Stimulated activated CD8-positive, alpha-beta memory T cell treated with anti-CD3 and anti-CD28 coated beads, Interleukin-7, amount 100 ng/mL, for 1 hour (primary cell): ENCODE measurements at places on chromosomes 13 and 19.

- no peak for DNase-seq
These were observed 69.1 kb downstream of the MTUS2 start for GRCh38 chr13:28889086-28889732.

GRCh38 chr13:95382411-95382810 is 81.2 kb upstream of the ABCC4 start:
- DNase-seq, result no peak

DNA sequence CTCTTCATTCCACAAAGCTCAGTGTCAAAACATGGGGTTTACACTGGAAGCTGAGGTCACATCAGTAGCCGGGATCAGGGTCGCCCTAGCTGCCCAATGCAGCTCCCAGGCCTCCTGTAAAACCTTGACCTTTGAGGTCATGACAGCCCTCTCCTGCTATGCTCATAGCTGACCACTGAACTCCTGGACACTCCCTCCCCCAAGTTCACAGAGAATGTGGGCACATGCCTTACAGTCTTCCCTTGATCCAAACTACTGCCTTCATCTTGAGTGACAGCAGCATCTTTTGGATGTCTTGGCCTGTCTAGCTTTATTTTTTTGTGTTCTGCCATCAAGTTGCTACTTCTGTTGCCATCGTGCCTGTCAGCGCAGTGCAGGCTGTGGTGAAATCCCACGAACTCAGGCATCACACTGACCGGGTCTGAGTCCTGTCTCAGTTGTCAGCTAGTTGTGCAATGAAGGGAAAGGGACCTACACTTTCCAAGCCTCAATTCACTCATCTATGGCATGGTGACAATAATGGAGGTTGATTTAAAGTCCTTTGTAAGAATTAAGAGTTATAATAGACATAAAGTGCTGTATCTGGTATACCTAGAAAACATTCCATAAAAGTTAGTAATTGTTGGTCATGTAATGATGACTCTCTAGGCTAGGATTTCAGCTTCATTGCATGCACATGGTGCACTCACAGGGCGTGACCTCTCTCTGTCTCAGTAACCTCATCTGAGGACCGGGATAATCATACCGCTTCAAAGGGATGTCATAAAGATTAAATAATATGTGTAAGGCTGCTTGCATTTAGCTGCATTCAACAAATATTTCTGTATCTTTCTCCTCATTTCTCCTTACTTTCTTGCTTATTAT is 16.4 kb upstream of the ALOX5AP start:
- DNase-seq, result no peak

GRCh38 chr19:42281146-42281826 is 12.2 kb downstream of the CIC start:
- DNase-seq, result no peak

DNA sequence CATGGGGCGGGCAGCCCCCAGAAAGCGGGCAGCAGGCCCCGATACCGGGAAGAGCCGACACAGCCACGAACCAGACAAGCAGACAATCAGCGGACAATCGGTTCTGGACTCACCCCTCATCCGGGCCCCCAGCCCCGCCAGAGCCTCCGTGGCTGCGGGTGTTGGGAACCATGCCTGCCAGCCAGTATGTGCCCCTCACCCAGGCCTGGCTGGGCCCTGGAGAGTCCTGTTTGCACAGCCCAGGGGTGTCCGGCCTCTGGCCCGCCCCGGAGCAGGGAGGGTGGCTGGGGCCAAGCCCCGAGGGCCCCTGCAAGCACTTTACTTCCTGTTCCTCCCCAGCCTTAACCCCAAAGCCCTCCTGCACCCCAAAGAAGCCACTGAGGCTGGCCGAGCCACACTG is 7.8 kb downstream of the PODNL1 start:
- no peak for DNase-seq

GRCh38 chr19:38035515-38036495 is 128.8 kb downstream of the SIPA1L3 start:
- DNase-seq, result no peak

DNA sequence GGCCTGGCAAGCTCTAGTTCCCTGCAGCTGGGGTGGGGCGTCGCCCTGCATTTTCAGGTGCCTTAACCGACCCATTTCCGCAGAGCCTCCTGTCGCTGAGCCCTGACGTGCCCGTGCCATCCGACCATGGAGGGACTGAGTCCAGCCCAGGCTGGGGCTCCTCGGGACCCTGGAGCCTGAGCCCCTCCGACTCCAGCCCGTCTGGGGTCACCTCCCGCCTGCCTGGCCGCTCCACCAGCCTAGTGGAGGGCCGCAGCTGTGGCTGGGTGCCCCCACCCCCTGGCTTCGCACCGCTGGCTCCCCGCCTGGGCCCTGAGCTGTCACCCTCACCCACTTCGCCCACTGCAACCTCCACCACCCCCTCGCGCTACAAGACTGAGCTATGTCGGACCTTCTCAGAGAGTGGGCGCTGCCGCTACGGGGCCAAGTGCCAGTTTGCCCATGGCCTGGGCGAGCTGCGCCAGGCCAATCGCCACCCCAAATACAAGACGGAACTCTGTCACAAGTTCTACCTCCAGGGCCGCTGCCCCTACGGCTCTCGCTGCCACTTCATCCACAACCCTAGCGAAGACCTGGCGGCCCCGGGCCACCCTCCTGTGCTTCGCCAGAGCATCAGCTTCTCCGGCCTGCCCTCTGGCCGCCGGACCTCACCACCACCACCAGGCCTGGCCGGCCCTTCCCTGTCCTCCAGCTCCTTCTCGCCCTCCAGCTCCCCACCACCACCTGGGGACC is 1.2 kb downstream of the ZFP36 start:
- no peak for DNase-seq

DNA sequence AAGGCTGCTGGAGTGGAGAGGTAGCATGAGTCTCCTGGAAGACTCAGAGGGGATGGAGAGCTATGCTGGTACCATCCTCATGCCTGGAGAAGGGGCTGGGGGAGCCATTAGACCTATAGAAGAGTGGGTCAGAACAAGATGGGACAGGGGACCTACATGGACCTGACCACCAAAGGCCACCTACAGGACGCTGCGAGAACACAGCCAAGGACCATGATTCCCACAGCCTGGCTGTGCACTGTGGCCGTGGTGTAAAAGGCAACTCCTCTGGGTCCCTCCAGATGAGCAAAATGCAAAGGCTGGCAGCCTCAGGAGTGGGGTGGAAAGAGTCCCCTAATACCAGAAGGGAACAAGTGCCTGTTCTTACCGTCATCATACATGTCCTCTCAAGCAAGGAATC is 216.2 kb downstream of the SLC7A1 start:
- no peak for DNase-seq

GRCh38 chr13:46079770-46080169 is 25.1 kb downstream of the CPB2 start:
- no peak for DNase-seq

DNA sequence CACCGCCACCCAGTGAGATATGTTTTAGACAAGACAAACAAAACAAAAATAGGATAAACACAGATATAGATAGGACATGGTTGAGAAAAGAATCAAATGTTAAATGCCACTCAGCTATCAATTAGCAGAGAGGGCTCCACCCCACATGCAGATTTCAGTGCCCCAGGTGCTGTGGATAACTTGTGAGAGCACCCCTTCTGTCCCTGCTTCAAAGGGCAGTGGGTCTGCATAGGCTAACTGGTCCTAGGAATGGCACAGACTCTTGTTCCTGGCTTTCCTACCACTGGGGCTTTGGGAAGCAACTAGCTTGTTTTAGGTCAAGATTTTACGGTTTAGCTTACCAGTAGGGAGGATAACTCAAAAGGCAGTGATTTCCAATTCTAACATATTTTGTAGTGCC is 460.3 kb downstream of the TSHZ3 start:
- no peak for DNase-seq

DNA sequence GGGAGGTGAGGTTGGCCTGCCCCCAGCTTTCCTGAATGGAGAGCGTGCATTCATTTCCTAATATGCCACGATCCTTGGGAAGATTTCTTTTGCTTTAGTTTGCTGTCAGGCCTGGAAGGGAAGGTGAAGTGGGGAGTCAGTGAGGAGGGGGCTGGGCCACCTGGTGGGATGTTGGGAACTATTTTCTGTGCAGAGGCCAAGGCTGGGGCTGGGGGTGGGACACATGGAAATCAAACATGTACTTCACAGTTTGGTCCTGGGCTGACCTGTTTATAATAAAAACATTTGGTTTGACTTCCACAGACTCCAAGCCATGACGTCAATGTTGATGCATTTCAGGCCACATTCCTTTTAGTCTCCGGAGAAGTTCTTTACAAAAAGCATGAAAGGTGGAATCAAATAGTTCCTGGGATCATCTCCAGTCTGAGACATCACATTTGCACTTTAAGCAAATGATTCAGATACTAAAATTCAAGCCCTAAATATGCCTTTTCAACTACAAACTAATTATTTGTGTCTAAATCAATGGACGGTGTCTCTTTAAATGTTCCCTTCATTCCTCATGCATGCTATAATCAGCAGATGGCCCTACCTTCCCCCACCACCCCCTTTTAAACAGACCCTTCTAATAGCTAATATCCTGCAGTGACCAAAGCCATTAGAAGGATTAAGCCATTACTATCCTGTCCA is 41.5 kb upstream of the MEDAG start:
- DNase-seq, result no peak

DNA sequence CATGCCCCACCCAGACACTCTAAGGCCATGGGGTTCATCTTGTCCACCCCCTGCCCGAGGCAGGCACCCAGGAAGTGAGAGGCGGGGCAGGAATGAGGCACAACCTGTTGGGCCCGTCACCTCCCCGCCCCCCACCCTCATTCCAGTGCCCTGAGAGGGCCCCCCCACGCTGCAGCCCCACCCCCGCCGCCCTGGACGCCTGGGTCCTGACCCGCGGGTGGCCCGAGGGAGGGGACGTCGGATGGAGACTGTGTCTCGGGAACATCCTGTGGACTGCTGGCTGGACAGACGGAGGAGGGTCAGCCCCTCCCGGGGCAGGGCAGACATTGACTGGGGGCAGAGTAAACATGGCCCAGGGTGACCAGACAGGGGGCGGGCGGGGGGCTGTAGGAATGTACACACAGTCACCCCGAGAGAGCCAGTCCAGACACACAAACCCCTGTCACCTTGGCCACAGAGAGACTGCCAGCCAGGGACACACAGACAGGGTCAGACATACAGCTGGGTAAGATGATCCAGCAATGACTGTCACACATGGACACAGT is 7.4 kb upstream of the JUNB start:
- DNase-seq, result no peak

GRCh38 chr19:17234911-17235299 is 8.9 kb downstream of the OCEL1 start:
- DNase-seq, result no peak

DNA sequence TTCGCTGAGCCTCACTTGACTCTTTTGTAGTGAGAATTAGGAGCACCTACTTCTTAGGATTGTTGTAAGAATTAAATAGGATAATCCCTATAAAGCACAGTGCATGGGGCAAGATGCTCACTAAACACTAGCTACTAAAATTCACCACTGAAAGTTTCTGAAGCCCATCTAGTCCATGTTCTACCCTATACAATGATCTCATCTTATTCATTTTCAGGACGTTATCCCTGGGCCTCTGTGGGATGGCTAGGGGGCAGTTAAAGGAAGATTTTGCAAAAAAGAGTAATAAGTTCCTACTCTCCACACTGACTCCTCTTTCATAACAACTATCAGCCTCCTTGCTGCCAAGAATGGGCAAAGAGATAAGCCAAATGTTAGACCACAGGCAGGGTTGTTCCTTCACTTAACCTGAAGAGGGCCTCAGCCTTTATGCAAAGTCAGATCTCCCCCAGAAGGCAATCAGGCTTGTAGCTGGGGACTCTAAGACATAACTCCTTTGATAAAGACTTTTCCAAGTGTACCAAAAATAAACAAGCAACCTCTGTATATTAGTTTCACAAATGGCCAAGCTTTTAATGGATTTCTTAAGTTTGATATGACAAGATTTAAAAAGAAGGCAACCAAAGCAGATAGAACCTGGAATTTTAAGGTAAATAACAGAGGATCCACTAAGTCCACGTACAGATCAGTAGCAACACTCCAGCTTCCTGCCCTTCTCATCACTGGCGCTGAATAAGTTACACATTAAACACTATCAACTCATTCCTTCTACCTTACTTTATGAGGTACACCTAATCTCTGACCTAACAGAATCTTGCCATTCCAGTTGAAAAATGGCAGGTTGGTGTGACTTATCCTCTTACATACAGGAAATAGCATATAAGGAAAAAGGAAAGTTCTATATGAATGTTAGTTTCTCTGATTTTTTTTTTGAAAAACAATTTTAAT is 44.4 kb downstream of the ELF1 start:
- DNase-seq, result no peak

DNA sequence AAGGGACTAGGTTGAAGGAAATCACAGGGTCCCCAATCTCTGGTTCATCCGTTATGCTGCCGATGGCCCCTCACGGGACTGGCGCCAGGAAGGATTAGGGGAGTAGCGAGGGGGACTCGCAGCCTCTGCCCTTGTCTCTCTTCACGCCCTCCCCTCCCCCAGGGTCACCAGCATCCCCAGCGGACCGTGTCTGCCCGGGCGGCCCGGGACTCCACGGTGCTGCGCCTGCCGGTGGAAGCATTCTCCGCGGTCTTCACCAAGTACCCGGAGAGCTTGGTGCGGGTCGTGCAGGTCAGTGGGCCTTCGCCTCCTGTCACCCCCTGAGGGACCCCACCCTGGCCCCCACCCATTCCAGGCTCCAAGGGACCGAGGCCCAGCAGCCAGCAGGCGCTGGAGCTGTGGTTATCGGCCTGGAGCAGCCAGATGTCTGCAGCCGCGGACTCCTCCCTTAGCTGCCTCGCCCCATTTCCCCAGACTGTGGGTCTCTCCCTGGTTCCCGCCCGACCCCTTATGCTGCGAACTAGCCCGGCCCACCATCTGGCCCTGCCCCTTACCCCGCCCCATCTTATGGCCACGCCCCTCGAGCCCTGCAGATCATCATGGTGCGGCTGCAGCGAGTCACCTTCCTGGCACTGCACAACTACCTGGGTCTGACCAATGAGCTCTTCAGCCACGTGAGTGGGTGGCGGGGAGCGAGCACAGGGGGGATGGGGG is 5.4 kb downstream of the PNPLA6 start:
- DNase-seq, result no peak

DNA sequence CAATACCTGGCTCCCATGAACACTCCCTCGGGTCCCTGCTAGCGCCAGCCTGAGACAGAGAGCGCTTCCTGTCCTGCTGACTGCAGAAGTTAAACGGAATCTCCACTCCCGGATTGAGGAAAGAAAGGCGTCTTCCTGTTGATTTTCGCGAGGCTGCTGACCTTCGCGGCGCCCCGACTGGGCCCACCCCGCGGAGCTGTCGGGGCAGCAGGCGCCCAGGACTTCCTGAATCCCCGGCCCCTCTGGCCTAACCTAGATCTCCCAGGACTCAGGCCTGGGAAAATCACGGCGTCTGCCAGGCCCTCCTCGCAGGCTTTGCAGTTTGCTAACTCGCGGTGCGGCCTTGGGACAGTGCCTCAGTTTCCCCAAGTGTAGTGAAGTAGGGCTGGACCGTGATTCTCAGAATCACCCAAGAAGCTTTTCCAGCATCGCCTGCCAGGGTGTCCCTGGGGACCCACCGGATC is 108.8 kb downstream of the KCTD15 start:
- no peak for DNase-seq
